ENCODE measurements at places on chromosomes 3 and 15.

- DNase-seq: no peak
These were observed 13.2 kb downstream of the P2RY14 start for GRCh38 chr3:151265166-151265565.

- DNase-seq: no peak
These were observed 308.9 kb downstream of the EPHB1 start for GRCh38 chr3:135103917-135104316.

GRCh38 chr3:65819896-65820295 lies 218.8 kb downstream of the MAGI1 start:
- DNase-seq: no peak

DNA sequence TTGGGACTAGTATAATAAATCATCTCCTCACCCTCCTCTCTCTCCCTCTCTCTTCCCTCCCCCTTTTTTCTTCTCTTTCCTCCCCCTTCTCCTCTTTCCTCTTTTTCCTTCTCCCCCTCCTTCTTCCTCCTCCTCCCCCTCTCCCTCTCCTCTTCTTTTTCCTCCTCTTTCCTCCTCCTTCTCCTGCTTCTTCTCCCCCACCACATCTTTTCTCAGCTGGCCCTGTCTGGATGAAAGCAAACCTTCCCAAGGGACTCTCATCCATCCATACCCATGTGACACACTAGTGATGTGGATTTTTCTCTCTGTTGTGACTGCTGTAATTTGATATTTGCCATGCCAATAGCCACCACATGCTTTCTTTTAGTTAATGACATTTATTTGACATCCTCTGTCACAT lies 127.2 kb downstream of the EBLN2 start:
- no peak for DNase-seq

DNA sequence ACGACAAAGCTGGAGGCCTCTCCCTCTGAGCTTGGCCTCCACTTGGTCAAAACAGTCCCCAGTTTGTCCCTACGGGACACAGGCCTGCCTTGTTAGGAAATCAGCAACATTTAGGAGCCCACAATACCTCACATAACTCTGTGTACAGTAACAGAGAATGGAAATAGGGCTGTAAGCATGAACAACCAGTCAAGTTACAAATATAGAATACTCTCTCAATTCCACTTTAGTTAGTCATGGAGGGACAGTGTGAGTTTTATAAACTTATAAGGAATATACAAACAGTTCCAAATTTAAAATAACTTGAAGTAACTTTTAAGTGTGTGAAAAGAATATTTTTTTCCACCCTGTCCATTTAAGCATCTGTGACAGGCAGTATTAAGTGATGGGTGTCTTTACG lies 129.4 kb downstream of the PGPEP1L start:
- no peak for DNase-seq

DNA sequence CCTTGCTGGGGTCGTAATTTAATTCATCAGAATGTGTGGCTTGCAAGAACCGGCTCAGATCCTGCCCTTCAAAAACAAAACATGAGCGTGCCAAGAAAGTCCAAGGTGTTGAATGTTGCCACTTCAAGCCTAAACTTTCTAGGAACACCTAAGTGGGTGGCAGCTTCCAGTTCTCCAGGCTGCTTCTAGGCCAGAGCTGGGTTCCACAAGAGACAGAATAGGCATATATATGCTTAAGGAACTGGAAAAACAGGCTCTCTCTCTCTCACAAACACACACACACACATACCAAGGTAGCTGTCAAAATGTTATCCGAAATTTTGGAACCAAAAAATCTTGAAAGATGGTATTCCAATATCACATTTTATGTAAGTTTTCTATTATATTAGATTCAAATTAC lies 890 bp upstream of the ADIPOQ start:
- no peak for DNase-seq

DNA sequence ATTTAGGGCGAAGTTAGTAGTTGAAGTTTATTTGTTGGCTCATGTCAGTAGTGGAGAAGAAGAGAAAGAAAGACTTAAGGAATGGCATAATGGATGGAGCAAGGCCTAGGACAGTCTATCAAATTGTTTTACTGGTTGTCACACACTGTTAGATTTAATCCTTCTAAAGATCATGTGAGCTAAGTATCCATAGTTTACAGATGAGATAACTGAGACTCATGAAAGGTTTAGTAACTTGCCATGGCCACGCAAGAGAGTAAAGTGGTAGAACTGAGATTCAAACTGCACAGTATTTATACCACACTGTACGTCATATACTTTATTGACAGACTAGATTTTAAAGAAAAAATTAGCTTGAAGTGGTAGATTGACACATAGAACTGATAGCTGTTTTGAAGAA lies 11.4 kb downstream of the SPRED1 start:
- DNase-seq: no peak

DNA sequence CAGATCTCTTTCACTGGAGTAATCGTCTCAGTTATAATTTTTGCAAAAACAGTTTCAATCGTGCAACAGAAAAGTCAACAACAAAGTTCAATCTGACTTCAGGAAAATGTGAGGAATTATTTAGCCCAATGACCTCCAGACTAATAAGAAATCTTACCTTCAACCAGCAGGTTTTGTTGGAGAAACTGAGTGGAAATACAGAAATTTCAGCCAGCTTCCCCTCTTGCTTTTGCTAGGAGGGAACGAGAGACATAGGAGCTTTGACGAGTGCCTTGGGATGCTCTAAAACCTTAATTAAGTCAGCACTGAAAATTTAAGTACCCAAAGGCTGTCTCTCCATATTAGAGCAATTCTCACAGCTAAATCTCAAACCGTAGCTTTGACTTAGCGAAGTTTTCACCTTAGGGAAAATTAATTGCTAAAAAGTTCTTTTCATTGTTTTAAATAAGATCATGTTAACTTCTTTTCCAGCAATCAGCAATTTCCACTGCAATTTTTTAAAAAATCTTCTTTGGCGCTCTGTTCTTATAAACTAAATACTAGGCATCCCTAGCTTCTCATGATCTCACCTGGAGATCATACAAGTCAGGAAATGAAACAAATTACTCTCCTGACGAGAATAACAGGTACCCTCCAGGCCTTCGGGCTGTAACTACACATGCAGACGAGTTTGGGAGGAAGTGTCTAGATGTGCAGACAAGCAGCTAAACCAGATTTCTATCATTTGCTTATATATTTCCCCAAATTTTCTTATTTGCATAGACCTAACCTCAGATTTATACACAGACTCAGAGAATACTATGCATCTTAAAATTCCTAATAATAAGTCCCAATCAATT lies 250.2 kb downstream of the FAM43A start:
- no peak for DNase-seq

DNA sequence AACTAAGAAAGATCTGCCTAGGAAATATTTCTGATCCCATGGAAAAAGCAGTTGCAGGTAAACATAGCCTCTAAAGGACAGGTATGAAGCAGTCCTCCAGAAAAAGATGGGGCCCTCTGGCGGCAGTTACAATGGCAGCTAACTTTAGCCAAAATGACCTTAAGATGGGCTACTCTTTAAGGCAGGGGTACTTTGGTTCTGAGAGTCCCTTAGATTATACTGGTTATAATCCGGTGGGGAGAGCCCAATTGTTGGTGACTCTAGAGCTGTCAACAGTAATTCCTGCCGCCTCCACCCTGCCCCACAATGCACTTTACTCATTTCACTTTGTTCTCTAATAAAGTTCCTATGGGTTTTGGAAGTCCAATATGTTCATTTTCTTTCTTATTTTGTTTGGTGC lies 412.8 kb upstream of the WNT5A start:
- no peak for DNase-seq

- DNase-seq: no peak
These were observed 31.6 kb downstream of the ANP32A start for GRCh38 chr15:68789091-68789490.

- no peak for DNase-seq
These were observed 161.6 kb upstream of the ANKRD28 start for GRCh38 chr3:15959434-15959811.

GRCh38 chr3:21117370-21117769 lies 633.6 kb downstream of the ZNF385D start:
- DNase-seq: no peak

DNA sequence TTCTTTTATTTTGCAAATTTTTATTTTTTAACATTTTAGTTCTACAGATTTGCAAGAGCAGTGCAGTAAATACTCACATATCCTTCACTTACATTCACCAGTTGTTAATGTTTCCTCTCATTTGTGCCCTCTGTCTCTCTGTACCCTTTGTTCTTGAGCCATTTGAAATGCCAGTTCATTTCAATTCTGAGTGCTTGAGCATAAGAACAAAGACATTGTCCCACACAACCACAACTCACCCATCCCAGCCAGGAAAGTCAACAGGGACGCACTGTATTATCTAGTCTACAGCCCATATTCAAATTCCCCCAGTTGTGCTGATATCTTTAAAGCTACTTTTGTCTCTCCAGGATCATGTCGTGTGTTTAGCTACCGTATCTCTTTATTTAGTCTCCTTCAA lies 141.4 kb upstream of the SLC6A11 start:
- DNase-seq: no peak

DNA sequence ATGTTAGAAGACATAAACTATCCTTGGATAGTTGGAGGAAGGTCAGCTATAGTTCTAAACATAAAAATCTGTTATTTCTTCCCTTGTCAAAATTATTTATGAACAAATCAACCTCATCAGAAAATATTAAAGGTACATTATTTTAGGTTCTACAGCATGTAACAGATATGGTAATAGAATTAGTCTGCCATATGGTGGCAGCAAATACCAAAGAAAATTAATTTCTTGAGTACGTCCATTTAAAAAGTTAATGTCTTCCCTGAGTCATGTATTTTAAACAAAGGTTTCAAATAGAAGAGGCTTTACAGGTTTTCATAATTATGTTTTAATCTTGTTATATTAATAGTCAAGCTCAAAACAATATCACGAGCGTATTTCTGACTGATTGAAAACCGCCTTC lies 17.9 kb upstream of the ANKRD28 start:
- no peak for DNase-seq

- DNase-seq: no peak
These were observed 3.7 kb upstream of the SQOR start for GRCh38 chr15:45630917-45631691.

- no peak for DNase-seq
These were observed 19.2 kb downstream of the SLC25A20 start for GRCh38 chr3:48879307-48879993.

GRCh38 chr3:198081421-198081844 lies 121.4 kb downstream of the LMLN start:
- DNase-seq: no peak

DNA sequence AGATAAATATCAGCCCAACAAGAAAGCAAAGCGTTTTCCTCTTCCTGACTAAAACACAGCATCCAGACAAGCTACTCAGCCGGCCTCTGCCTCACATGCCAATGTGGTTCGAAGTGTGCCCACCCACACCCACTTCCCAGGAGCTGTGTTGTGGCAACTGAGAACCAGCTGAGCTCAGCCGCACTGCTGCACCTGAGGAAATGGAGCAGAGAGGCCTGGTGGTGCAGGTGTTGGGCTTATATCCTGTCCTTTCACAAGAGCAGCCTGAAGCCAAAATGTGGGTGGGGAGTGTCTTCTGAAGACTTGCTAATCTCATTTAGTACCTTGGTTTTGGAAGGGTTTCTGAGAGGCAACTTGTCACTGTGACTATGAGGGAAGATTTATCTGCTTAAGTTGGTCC lies 23.0 kb upstream of the RETNLB start:
- DNase-seq: no peak

DNA sequence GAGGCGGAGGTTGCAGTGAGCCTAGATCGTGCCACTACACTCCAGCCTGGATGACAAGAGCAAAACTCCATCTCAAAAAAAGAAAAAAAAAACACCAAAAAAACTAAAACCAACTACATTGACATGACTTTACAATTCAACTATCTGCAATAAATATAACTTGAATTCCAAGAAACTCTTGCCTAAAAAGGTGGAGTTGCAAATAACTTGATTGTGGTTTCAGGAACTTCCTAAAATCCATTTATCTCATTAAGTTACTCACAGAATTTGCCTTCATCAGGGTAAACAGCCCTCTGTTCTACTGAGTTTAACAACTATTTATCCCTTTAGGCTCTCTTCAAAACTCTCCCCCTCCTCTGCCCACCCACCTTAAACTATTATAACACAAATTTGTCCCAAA lies 2.7 kb upstream of the MAPK6 start:
- DNase-seq: no peak
